ENCODE measurements at places on chromosomes 12 and 14. TPM values are rescaled to one million over a fixed set of nuclear protein-coding genes. Genes with fewer than 3 reads are reported as not detected.

The IGF1 gene
- 71.4 TPM for total RNA-seq

The CLEC1A gene
- 19.4 TPM for total RNA-seq

The PPFIA2 gene
- 20.3 TPM for total RNA-seq

The DHRS2 gene
- total RNA-seq, result not detected

The PAH gene
- total RNA-seq, result 1.5 TPM

The SLCO1C1 gene
- not detected for total RNA-seq

The EP400 gene
- total RNA-seq, result 41.4 TPM

The RNASE7 gene
- not detected for total RNA-seq

The AQP6 gene
- total RNA-seq, result 0.63 TPM

The INHBC gene
- not detected for total RNA-seq

The RPGRIP1 gene
- 0.78 TPM for total RNA-seq

The TBX5 gene
- total RNA-seq, result not detected

The PPP1CC gene
- total RNA-seq, result 91.0 TPM

The PFKM gene
- 37.5 TPM for total RNA-seq

The KRT72 gene
- total RNA-seq, result not detected

The PPP1R1A gene
- total RNA-seq, result 52.5 TPM

The JKAMP gene
- total RNA-seq, result 68.8 TPM

The CACNA2D4 gene
- 10.1 TPM for total RNA-seq

The IFI27L2 gene
- 146 TPM for total RNA-seq

The ARHGAP5 gene
- total RNA-seq, result 103 TPM

The TSPAN11 gene
- total RNA-seq, result 30.6 TPM

The SLCO1B3 gene
- 1.2 TPM for total RNA-seq

The ATL1 gene
- 13.5 TPM for total RNA-seq

The NEUROD4 gene
- not detected for total RNA-seq

The STON2 gene
- 33.5 TPM for total RNA-seq

The TRHDE gene
- total RNA-seq, result 11.1 TPM

The KRT79 gene
- not detected for total RNA-seq

The REP15 gene
- total RNA-seq, result not detected

The NYNRIN gene
- total RNA-seq, result 19.8 TPM

The NCAPD2 gene
- 29.3 TPM for total RNA-seq

The SERPINA12 gene
- total RNA-seq, result not detected

The GLIPR1L1 gene
- total RNA-seq, result not detected

The MYO1A gene
- not detected for total RNA-seq

The NELL2 gene
- total RNA-seq, result 0.90 TPM

The LRRIQ1 gene
- total RNA-seq, result 3.3 TPM

The ZFHX2 gene
- total RNA-seq, result 3.1 TPM

Data from tibial nerve (tissue), 4 donors.